Activated CD8-positive, alpha-beta memory T cell treated with anti-CD3 and anti-CD28 coated beads, Interleukin-2, amount 50 U/mL, for 4 hours (primary cell): ENCODE measurements at places on chromosomes 6 and 20.
A peak's percentile ranks its signal among the peaks of the same experiment; 100 is the strongest.

DNA sequence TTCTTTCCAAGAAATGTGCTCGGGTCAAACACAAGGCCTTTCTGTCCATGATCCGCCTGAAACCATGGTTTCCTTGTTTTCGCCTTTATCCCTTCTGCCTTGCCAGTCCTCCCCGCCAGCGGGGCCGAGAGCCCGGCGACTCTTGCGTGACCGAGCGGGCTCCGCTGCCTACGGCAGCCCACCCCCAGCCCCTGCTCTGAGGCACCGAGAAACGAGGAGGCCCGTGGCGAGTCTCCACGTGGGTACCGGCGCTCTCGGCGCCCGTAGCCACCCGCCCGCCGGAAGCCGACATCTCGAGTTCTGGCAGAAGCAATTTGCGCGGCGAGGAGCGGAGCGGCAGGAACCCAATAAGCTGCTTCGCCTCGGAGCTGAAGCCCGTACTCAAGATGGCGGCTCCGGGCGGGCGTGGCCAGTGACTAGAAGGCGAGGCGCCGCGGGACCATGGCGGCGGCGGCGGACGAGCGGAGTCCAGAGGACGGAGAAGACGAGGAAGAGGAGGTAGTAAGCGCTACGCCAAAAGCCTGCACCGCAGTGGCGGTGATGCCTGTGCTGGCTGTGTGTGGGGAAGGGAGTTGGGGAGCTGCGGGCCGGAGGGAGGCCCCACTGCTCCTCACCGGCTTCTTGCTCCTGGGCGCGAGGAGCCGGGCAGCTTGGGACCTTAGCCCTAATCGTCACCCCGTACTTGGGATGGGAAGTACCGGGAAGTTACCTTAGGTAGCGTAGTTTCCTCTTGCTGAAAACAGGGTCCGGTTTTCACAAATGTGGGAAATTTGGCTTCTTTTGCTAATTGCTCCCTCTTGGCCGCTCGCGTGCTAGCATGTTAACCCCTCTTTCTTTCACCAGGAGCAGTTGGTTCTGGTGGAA, at the start of gene GTF3C6:
Gene GTF3C6, plus strand, starts transcription at position 378 of the 864 bp plus-strand sequence. Its CDS starts 64 bp downstream, at position 442.
- peak; percentile 93 for DNase-seq

GRCh38 chr6:74431873-74432580, 736.0 kb downstream of the CD109 start:
- no peak for DNase-seq

GRCh38 chr6:47701363-47701762, 3.0 kb downstream of the ADGRF4 start:
- DNase-seq: no peak

- DNase-seq: no peak
Measured at GRCh38 chr6:57021086-57021720, 25.3 kb upstream of the KIAA1586 start.

DNA sequence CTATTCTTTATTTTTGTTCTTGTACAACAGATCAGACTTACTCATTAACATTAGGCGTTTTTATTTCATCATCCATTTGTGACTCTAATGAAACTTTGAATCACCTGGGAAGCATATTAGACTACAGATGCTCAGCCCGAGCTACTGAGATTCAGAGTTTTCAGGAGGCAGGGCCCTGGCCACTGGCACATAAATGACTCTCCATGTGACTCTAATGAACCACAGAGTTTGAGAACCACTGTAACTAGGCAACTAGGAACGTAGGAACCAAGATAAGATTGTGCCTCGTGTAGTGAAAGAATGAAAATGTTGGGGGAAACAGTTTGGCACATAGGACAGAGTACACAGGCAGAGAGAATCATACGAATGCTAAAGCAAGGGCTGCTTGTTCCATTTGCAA, 405.9 kb upstream of the BTBD3 start:
- no peak for DNase-seq
